ENCODE measurements at places on chromosomes 4 and X.

- DNase-seq, result no peak
Observed at GRCh38 chrX:146154191-146154590, 336.6 kb downstream of the SLITRK2 start.

GRCh38 chrX:29432534-29432933 is 782.8 kb upstream of the MAGEB2 start:
- DNase-seq, result no peak

- DNase-seq, result no peak
Observed at GRCh38 chr4:105946771-105947170, 51.5 kb downstream of the NPNT start.

DNA sequence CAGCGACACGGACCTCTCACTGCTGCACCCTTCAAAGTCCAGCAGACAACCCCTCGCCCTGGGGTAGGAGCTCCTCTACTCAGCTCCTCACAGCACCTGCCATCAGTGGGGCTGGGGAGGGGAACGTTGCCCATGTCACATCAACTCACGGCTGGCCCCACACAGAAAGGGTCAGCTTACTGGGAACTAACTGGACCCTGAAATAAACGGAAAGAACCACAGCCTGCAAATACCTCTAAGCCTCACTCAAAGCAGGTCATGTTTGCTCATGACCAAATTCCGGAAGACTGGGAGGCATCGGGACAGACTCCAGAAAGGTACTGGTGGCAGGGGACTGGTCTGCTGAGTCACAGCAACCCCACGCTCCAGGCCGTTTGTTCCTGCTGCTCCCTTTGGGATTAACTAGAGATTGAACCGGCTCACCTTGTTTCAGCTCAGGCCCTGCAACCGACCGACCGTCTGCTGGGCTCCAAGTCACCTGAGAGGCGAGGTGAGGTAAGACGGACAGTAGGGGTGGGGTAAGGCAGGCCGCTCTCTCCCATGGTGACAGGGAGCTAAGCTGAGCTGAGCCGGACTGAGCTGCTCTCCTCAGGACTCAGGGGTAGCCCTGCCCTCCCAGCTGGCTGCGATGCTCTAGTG is 5.6 kb downstream of the G6PD start:
- no peak for DNase-seq

- DNase-seq, result no peak
Observed at GRCh38 chr4:76996445-76996844, 46.9 kb downstream of the SEPTIN11 start.

DNA sequence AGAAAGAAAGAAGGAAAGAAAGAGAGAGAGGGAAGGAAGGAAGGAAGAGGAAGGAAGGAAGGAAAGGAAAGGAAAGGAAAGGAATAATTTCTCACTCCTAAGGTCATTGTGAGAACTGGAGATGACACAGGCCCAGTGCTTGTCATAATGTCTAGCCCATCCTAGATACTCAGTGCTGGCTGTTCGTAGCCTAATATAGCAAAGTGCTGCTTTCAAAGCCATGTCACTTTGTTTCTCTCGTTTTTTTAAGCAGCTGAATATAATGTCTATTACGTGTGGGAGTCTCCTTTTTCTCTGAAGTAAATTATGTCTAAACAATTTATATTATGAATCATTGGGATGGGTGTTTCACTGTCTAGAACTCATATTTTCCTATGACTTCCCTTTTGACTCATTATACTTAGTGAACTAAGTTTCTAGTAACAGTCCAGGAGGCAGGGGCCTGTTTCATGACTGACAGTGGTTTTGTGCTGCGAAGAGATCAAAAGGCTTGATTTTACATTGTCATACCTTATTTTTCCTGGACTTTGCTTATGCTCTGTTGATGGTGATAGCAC is 327.0 kb upstream of the ZFP42 start:
- DNase-seq, result no peak

DNA sequence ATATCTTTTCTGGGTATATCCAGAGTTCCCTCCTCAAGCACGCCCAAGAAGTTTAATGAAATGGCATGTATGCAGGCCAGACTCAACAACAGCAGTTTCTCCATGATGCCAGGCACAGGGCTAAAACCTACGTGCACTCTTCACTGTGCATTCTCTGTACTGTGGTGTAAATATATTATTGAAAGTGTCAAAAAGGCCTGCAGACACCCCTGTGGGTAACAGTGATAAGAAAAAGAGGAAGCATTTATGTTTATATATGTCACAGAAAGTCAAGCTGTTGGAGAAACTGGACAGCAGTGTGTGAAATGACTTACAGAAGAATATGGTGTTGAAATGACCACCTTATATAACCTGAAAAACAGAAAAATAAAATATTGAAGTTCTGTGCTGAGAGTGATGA is 29.6 kb upstream of the DCAF8L1 start:
- no peak for DNase-seq
